ENCODE measurements at places on chromosomes 4 and X.

DNA sequence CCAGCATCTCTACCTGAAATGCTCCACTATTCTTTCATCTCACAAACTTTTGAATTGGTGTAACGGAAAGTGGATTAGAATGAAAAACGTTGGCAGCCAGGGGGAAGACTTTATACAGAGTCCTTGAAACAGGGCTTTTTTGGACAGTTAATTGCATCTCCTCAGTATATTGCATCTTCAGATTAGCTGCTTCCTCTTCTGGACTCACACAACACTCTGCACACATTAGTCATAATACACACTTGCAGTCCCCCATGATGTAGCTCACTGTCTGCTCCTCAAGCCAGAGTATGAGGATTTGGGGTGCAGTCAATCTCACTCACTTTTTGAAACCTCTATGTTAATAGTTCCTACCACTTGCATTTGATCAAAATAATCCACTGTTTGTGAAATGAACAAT, 101.0 kb downstream of the ADGRA3 start:
- DNase-seq: no peak

DNA sequence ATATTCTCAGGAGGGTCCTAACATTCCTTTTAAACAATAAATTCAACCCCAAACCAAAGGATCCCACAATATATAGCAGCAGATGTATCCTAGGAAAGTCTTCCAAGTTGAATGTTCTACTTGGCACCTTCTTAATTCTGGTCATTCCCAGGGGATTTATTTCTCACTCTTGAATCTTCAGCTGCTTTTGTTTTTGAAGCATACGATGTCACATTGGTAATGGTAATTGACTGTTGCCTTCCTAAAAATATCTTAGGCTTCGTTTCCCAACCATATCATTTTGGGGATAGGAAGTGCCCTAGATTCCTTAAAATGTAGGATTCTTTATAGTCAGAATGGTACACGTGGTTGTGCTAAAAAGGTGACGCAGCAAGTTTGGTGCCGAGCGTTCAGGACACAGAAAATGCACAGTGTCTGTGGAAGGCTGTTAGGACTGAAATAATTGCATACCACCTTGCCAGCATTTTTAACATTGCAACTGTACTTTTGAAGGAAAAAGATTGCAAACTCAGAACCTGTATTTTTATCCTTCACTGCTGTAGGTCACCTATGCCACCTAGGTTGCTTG, 8.1 kb downstream of the SNX25 start:
- no peak for DNase-seq

DNA sequence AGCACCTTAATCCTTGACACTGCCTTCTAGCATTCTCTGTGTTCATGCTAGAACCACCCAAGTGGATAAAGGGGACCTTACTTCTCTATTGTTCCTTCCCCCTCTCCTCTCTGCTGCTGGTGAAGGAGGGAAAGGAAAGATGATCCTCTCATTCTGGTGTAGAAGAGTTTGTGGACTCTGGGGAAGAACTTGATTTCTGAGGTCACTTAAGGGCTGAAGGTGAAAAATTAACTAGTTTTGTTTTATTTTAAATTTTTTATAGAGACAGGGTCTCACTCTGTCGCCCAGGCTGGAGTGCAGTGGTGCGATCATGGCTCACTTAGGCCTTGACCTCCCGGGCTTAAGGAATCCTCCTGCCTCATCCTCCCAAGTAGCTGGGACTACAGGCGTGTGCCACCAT, 29.8 kb downstream of the SMS start:
- no peak for DNase-seq

DNA sequence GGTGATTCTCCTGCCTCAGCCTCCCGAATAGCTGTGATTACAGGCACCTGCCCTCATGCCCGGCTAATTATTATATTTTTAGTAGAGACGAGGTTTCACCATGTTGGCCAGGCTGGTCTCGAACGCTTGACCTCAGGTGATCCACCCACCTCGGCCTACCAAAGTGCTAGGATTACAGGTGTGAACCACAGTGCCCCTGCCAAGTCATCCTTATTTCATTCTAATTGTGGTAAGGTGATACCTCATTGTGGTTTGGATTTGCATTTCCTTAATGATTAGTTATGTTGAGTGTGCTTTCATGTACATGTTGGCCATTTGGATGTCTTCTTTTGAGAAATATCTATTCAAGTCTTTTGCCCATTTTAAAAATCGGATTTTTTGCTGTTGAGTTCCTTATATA, 93.0 kb downstream of the USP9X start:
- DNase-seq: peak; percentile 6

DNA sequence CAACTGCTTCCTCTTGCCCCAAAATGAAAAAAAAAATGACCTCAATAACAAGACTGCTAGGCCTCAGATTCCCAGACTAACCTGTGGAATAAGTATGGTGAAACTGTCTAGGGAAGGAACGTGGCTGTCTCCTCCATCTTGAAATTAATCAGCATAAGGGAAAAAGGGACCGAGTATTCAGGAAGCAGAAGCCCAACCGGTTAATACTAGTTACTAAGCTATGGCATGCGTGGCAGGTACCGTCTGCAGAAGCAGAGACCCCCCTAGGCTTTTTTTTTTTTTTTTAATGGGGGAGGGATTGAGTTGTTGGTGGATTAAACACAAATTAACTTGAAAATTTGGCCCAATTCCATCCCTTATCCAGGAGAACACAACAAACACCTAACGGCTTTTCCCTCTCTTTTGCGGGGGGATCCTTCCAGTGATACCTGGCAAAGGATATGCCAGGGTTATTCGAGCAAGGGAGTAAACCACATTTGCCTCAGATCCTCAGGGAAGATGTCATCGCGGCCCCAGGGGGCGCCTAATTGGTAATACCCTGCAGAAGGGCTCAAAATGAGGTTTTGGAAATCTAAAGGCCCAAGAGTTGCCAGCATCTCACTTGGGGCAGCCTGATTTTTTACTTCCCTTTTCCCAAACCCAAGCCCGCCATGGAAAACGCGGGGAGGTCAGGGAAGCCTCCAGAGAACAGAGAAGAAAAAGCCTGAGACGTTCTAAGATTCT, 893 bp downstream of the RLIM start:
- peak; percentile 5 for DNase-seq

GRCh38 chr4:13244444-13244843, 239.7 kb downstream of the RAB28 start:
- DNase-seq: no peak

DNA sequence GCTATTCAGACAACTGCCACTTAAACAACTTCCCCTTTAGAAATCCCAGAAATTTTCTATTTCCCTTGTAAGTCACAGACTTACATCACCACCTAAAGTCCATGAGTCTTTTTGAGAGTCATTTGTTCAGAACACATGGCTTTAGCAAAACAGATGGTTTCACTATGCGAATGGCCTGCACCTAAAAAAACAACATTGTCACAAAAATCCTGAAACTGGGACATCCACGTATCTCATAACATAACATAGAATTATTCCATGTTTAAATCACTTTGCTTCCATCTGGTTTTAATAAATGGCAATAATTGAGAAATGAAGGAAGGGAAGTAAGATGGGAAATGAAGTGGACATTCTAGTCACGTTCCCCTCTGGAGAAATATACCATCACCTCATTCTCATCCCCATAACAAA, 155.3 kb upstream of the EDNRA start:
- DNase-seq: no peak

- peak; percentile 39 for DNase-seq
These were observed 1.3 kb upstream of the MAMLD1 start for GRCh38 chrX:150361777-150362351.

GRCh38 chr4:165668694-165669093, 204.3 kb upstream of the TLL1 start:
- DNase-seq: no peak

- no peak for DNase-seq
These were observed 69.9 kb downstream of the SEL1L3 start for GRCh38 chr4:25792876-25793275.
